ENCODE measurements at places on chromosomes 11 and 22.

- no peak for DNase-seq
Observed at GRCh38 chr11:61574611-61575010, 6.3 kb downstream of the SYT7 start.

- DNase-seq: no peak
Observed at GRCh38 chr11:24870048-24870447, 373.2 kb downstream of the LUZP2 start.

DNA sequence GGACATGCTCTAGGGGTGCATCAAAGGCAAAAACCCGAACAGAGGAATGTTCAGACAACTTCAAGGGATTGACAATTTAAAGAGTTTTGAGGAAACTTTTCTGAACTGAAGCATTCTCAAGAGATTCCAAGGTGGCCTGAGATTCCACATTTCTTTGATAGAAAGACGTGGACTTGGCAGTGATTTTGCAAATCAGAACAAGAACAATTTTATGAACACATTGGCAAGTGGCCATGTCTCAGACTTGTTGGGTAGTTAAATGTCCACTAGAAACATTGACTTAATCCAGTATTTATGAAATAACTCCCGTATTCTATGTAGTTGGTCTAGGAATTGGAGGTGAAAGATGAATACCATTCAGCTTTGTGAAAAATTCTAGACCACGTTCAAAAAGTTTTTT, 13.8 kb downstream of the NCAM1 start:
- DNase-seq: no peak

- DNase-seq: peak; percentile 95
Observed at GRCh38 chr11:112655371-112655770, 305.8 kb upstream of the NCAM1 start.

DNA sequence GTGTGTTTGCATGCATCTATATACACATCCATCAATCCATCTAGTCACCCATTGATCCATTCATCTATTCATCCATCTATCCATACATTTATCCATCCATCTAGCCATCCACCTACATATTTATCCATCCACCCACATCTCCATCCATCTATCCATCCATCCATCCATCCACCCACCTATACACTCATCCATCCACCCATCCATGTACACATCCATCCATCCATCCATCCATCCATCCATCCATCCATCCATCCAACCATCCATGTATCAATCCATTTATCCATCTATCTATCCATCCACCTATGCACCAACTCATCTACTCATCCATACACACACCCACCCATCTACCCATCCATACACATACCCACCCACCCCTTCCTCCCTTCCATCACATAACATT, 18.8 kb upstream of the MYEOV start:
- no peak for DNase-seq

GRCh38 chr11:79744941-79745340, 304.1 kb upstream of the TENM4 start:
- no peak for DNase-seq

DNA sequence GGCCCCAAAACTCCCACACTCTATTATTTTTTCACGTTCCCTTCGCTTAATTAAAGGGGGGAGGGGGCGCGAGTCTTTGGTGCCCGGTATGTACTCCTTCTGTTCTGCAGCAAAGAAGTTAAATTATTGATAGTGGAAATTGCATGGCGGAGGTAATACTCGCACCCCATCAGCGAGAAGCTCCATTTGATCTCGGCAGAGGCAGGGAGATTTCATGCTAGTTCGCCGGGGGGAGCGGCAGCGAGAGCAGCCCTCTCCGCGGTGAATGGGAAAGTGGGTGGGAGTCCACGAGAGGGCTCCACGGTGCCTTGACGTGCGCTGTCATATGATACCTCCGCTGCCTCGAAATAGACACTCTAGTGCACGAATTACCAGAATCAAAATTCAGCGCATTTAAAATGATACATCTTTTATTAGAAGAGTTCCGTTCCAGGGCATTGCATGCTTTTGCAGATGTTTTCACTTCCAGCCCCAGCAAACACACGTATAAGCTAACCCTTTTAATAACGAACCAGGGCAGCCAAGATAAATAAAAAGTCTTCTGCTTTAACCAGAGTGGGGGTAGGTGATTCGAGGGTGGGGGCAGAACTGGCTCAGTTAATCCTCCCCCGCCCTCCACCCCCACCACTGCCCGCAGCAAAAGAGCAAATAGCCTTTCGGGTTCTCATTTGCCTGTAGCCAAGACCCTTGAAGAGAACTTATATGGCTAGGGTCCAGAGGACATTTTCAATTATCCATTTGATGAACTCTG, 1.3 kb upstream of the BDNF start:
- peak; percentile 60 for DNase-seq

DNA sequence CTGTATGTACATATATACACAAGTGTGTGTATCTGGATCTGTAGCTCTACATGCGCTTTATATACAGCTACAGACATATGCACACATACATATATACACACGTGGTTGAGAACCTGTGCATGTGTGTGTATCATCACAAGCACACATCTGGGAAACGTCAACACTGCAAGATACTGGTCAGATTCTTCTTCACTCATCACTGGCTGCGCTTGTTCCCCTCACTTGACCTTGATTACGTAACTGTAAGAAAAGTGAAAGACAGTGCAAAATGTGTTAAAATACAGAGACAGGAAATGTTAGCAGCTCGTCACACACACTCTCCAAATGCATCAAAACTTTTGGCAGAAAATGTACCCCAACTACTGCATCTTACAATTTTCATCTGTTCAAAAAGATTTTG, 51.9 kb upstream of the MN1 start:
- no peak for DNase-seq

GRCh38 chr11:128464878-128465450, 122.4 kb downstream of the ETS1 start:
- no peak for DNase-seq

GRCh38 chr11:130672911-130673310, 224.5 kb downstream of the ADAMTS15 start:
- DNase-seq: no peak

DNA sequence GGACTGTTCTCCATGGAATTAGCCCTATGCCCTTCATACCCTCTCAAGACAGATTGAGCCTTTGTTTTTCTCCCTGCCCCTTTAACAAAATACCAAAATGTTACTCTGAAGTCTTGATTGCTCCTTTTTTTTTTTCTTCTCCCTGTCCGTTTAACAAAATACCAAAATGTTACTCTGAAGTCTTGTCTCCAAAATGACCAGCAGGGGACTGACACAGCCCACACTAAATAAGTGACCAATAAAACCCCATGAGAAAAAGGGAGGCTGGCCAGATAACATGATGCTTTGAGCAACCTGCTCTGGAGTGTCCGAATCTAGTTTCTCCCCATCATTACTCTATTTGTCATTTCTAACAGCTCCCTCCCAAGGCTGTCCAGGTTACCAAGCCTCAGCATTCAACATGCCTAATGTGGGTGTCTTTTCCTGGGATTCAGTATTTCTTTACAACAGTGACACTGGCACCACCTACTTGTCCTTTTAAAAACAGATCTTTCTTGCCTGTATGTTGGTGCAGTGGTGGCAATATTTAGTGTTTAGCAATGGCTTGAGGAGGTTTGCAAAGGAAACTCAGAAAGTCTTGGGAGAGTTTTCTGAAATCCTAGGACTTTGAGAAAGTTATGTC, 42.7 kb upstream of the SLC1A2 start:
- DNase-seq: no peak

GRCh38 chr22:46363611-46364321, 28.3 kb downstream of the TRMU start:
- DNase-seq: no peak

- DNase-seq: no peak
Observed at GRCh38 chr11:91871791-91872190, 352.8 kb upstream of the FAT3 start.

DNA sequence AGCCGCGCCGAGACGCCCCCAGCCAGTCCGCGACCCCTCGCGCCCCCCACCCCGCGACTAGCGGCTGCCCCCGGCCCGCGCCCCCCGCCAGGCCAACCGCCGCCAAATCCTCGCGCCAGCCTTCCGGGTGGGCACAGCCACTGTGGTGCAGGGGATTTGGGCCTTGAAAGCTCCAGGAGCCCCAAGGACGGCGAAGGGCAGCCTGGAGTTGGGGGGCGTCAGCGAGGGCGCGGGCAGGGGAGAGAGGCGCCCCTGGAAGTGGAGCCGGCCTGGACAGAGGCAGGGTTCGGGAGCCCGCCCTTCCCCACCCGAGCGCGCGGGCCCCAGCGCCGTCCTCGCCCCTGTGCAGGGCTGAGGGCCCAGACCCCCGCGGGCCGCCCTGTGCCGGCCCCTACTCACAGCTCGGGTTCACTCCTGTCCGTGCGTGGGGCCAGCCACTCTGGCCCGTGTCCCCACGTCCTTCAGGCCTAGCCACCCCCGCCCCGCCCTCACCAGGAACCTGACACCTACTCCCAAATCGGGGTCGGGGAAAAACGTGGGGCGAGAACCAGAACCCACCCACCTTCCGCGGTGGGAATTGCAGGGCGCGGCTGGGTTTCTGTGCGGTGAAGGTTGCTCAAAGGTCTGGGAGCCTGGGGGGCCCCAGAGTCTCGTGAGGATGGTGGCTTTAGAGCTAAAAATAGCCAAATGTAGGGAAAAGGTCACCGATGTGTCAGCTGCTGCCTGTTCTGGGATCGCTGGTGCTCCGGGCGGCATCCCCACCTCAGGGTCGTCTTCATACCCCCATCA, at the start of gene CPT1B:
CPT1B (minus strand) TSS at position 441 of the 789 bp plus-strand sequence. CDS start 512 bp downstream, outside the sequence.
- DNase-seq: peak; percentile 34

DNA sequence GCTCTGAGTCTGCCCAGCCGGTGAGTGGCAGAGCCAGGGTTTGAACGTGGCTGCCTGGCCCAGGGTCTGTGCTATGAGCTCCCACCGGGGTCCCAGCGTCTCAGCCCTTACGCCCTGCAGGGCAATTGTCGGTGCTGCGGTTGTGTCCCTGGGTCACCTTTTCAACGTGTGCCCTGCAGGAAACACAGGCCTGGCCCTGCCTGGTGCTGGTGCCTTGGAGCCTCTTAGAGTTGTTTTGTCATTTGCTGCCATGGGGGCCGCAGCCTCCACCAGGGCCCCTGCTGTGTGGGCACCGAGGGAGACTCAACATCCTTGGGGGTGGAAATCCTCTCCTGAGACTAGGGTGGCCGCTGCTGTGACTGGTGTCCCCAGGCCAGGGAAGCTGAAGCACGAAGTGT, 50.6 kb upstream of the SLC22A12 start:
- no peak for DNase-seq

DNA sequence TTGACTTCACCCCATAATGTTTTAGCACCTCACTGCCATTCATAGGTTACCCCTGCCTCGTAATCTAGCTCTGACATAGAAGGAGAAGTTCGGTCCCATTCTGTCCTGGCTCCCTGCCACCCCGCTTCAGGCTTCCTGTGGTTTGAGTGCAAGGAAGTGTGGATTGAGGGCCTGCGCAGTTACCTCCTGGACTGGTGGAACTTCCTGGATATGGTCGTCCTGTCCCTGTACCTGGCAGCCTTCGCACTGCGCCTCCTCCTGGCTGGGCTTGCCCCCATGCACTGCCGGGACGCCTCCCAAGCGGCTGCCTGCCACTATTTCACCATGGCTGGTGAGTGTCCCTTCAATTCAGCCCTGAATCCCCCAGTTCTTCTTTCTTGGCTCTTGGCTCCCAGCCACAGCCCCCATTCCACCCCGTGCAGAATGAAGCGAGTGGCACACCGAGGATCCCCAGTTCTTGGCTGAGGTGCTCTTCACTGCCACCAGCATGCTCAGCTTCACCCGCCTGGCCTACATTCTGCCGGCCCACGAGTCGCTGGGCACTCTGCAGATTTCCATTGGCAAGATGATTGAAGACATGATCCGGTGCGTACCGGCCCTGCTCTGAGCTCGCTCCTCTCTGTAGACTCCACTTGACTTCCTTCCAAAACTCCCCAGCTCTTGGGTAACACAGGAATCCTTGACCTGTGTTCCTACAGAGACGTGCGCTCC, 15.4 kb downstream of the ART5 start:
- no peak for DNase-seq

GRCh38 chr11:35997902-35998520, 54.1 kb downstream of the LDLRAD3 start:
- DNase-seq: no peak

DNA sequence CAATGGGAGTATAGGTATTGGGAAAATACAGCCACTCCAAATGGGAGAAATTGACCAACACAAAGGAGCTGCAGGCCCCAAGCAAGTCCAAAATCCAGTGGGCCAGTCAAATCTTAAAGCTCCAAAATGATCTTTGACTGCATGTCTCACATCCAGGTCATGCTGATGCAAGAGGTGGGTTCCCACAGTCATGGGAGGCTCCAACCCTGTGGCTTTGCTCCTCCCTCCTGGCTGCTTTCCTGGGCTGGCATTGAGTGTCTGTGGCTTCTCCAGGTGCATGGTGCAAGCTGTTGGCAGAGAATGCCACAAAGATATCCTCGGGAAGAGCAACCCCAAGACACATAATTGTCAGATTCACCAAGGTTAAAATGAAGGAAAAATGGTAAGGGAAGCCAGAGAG, 80.8 kb downstream of the IGLL5 start:
- no peak for DNase-seq

DNA sequence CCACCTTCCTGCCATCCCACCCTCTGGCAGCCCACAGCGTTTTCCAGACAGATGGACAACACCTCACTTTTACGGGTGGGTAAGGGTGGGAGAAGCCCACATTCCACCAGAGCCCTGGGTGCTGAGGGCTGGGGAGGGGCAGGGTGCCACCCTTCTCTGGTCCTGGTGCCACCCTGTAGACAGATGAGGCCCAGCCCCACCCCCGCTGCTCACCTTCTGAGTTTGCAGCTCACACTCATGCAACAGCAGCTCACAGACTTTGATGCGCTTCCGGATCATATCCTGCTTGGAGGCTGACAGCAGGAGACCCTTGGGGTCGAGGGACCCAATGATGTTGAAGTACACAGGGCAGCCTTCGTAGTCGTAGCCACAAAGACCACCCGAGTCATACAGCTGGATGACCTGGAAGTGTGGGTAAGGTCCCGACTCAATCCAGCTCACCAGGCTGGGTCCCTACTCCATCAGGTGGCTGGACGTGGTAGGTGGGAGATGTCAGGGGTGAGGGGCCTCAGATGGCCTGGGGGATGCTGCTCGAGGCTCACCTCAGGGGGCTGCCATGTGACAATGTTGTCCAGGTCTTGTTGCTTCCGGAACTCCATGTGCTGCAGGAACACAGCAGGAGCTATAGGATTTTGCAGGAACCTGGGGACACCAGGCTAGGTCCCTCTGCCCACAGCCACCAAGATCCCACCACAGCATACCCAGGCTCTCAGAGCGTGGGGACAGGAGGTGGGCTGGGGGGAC, 10.3 kb downstream of the SEC14L4 start:
- no peak for DNase-seq

- no peak for DNase-seq
Observed at GRCh38 chr11:131703311-131703710, 332.9 kb downstream of the NTM start.

GRCh38 chr11:111469200-111469599, 43.0 kb downstream of the BTG4 start:
- peak; percentile 26 for DNase-seq

GRCh38 chr11:69398529-69399492, 82.7 kb upstream of the LINC01488 start:
- DNase-seq: no peak

Data from muscle of back (tissue), 13 donors.